Fibroblast of skin of left quadriceps (primary cell): ENCODE measurements at places on chromosomes 13 and 19.

- DNase-seq = no peak
Observed at GRCh38 chr19:9037400-9038062, 27.3 kb upstream of the MUC16 start.

DNA sequence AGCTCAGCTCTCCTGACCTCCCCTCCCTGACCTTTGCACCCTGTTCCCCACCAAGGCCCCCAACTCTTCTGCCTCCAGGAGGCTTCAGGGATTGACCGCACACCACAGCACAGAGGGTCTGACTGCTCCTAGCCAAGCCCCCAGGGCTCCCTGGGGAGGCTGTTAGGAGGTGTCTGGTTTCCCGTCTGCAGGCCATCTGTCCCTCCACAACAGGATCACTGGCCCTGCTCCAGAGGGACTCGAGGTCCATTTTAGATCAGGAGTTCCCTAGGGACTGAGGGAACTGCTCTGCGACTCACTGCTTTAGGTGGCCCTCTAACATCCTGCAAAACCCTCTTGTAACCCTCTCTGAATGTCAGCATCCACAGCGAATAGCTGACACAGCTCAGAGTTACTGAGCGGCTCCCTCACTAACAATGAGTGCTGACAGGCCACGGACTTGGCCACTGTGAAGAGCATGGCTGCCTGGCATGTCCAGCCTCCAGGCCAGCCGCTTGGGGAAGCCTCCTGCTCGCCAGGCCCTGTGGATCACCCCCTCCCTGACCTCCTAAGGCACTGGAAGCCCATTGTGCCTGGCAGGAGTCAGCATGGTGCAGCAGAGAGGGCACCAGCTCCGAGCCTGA, 17.7 kb downstream of the GRIK5 start:
- no peak for DNase-seq

DNA sequence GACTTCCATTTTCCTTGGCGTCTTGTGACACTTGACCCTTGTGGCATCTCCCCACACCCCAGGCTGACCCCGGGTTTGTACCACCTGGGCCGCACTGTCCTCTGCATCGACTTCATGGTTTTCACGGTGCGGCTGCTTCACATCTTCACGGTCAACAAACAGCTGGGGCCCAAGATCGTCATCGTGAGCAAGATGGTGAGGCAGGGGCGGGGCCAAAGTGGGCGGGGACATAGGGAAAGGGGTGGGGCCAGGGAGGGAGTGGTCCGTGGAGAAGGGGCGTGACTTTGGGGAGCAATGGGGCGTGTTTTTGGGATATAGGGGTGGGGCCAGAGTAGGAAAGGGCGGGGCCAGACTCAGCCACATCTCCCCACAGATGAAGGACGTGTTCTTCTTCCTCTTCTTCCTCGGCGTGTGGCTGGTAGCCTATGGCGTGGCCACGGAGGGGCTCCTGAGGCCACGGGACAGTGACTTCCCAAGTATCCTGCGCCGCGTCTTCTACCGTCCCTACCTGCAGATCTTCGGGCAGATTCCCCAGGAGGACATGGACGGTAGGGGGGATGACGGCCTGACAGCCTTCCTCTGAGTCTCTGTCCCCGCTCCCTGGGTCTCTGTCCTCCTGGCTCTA, 42.8 kb downstream of the TRPM4 start:
- DNase-seq = no peak

DNA sequence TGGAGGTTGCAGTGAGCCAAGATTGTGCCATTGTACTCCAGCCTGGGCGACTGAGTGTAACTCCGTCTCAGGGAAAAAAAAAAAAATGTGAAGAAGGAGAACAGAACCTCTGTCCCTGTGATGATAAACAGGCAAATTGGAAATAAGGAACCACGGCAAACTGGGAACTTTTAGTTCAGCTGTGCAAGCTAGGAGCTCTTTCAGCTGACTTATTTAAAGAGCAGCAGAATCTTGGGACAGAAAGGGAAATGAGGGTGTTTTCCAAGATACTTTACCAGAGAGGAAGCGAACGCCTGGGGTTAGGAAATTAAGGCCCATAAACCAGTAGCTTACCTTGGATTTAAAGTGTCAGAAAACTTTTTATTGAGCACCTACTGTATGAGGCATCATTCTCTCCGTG, 3.0 kb upstream of the UPF1 start:
- no peak for DNase-seq

DNA sequence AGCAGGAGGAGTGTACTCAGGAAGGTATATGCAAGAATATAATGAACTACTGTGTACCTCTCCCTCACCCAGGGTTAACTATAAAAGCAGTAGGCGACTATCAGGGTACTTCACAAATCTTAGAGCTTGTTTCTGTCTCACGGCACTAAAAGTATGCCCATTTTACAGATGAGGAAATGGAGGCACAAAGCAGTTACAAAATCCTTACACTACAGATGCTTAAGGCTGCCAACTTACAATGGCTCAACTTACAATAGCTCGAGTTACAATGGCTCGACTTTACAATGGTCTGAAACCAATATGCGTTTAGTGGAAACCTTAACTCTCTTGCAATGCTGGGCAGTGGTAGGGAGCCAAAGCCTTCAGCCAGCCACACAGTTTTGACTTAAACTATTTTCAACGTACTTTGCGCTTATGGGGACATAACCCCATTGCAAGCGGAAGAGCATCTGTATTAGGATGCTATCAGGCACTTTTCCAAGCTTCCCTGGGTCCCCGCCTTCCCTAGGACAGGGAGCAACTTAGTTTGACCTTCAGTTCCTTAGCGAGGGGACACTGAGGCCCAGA, 4.1 kb downstream of the FCER2 start:
- no peak for DNase-seq

GRCh38 chr19:17404015-17404414, 1.4 kb downstream of the BST2 start:
- no peak for DNase-seq

- DNase-seq = no peak
Observed at GRCh38 chr13:23461544-23461943, 28.0 kb upstream of the SACS start.

GRCh38 chr13:44131069-44131614, 242.5 kb upstream of the SERP2 start:
- DNase-seq = no peak

- peak; percentile 10 for DNase-seq
Observed at GRCh38 chr13:73849292-73849691, 284.9 kb downstream of the KLF12 start.

DNA sequence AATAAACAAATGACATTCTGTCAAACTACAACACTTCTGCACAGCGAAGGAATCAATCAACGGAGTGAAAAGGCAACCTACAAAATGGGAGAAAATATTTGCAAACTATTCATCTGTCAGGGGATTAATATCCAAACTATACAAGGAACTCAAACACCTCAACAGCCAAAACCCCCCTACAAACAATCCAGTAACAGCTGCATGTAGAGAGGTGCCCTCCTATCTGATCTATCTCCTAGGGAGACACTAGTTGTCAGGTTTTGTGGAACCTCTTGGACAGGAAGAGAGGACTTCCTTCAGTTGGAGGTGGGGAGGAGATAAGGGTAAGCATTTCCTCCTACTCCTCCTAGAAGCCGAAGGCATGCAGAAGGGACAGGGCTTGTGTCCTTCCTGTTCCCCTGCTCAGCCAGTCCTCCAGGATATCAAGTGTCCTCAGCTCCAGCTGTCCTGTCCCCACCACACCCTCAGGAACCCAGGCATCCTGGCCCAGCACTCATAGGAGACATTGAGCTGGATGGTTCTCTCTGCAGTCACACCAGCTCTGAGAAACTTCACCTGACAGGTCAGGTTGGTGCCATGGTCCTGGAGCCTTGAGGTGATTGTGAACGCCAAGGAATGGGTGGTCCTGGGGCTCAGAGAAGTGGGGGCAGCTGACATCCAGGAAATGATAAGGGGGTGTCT, 9.8 kb upstream of the SIGLEC8 start:
- no peak for DNase-seq

- no peak for DNase-seq
Observed at GRCh38 chr19:4586691-4587090, 27.2 kb upstream of the SEMA6B start.
